Left lung (tissue), 14 donors: ENCODE measurements at places on chromosomes 3 and 15. TPM values are rescaled to one million over a fixed set of nuclear protein-coding genes. Genes with fewer than 3 reads are reported as not detected.

The SMCO1 gene
- not detected for polyA plus RNA-seq

The IL5RA gene
- polyA plus RNA-seq: 3.3 TPM

The LSAMP gene
- 28.0 TPM for polyA plus RNA-seq

The SLTM gene
- 122 TPM for polyA plus RNA-seq

The RAB8B gene
- 50.7 TPM for polyA plus RNA-seq

The AHSG gene
- 5.7 TPM for polyA plus RNA-seq

The RTP3 gene
- polyA plus RNA-seq: not detected

The GUCA1C gene
- not detected for polyA plus RNA-seq

The POLR2M gene
- 53.0 TPM for polyA plus RNA-seq

The SNTN gene
- polyA plus RNA-seq: 1.7 TPM

The KLHL40 gene
- not detected for polyA plus RNA-seq

The ZNF609 gene
- polyA plus RNA-seq: 35.0 TPM

The TSEN2 gene
- 22.0 TPM for polyA plus RNA-seq

The CDCP1 gene
- polyA plus RNA-seq: 0.50 TPM

The NR1I2 gene
- polyA plus RNA-seq: 0.91 TPM

The BCL2A1 gene
- polyA plus RNA-seq: 0.70 TPM

The RPL39L gene
- 12.8 TPM for polyA plus RNA-seq

The CCR2 gene
- 2.4 TPM for polyA plus RNA-seq

The SCAMP5 gene
- polyA plus RNA-seq: 13.7 TPM

The GPR87 gene
- not detected for polyA plus RNA-seq

The AQP9 gene
- 0.24 TPM for polyA plus RNA-seq

The KCNAB1 gene
- polyA plus RNA-seq: 1.7 TPM

The SSUH2 gene
- 3.1 TPM for polyA plus RNA-seq

The TATDN2 gene
- polyA plus RNA-seq: 34.5 TPM

The RTP1 gene
- not detected for polyA plus RNA-seq

The FGF7 gene
- polyA plus RNA-seq: 23.7 TPM

The LRTM1 gene
- polyA plus RNA-seq: not detected

The REC114 gene
- polyA plus RNA-seq: not detected

The ZNF710 gene
- 27.9 TPM for polyA plus RNA-seq

The IMPG2 gene
- polyA plus RNA-seq: 0.70 TPM

The SOX14 gene
- not detected for polyA plus RNA-seq

The CLRN1 gene
- polyA plus RNA-seq: not detected

The GABRR3 gene
- not detected for polyA plus RNA-seq

The FMN1 gene
- 7.9 TPM for polyA plus RNA-seq

The TM6SF1 gene
- polyA plus RNA-seq: 3.6 TPM

The GRIP2 gene
- polyA plus RNA-seq: 0.78 TPM

The ULK3 gene
- polyA plus RNA-seq: 44.8 TPM

The IGDCC3 gene
- 11.5 TPM for polyA plus RNA-seq

The MBD4 gene
- 59.1 TPM for polyA plus RNA-seq

The RETNLB gene
- polyA plus RNA-seq: not detected

The ZMYND10 gene
- 18.1 TPM for polyA plus RNA-seq

The MTHFS gene
- 20.6 TPM for polyA plus RNA-seq

The FNDC3B gene
- polyA plus RNA-seq: 35.2 TPM

The EOMES gene
- polyA plus RNA-seq: 0.24 TPM

The CELSR3 gene
- polyA plus RNA-seq: 1.7 TPM

The RHOV gene
- 0.48 TPM for polyA plus RNA-seq
